Suppressor macrophage (primary cell): ENCODE measurements at places on chromosomes 7 and 10.

- no peak for DNase-seq
These were observed 163.3 kb downstream of the JCAD start for GRCh38 chr10:29896053-29896452.

DNA sequence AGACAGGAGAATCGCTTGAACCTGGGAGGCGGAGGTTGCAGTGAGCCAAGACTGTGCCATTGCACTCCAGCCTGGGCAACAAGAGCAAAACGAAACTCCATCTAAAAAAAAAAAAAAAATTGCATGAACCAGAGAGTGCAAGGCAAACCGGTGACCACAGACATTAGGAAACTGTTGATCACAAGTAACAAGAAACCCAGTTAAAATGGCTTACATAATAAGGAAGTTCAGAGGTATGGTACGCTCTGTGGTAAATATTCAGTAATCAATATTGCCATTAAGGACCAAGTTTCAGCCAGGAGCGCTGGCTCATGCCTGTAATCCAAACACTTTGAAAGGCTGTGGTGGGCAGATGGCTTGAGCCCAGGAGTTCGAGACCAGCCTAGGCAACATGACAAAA is 9.2 kb upstream of the NT5C2 start:
- DNase-seq, result peak; percentile 59

DNA sequence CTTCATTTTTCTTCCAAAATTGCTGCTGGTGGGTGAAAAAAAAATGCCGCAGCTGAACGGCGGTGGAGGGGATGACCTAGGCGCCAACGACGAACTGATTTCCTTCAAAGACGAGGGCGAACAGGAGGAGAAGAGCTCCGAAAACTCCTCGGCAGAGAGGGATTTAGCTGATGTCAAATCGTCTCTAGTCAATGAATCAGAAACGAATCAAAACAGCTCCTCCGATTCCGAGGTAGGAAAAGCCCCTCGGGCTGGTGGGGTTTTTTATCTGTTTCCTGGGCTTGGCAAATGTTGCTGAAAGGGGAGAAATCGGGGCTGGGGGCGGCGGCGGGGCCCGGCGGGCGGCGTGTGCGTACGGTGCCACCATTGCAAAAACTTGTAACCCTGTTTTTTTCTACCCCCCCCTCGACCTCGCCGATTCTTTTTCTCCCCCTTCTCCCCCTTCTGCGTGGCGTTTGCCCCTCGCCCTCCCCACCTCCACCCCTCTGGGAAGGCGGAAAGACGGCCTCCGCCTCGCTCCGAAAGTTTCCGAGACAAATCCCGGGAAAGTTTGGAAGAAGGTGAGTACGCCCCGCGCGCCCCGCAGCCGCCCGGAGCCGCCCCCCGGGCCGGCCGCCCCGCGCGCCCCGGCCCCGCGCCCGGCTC is 789 bp downstream of the TCF7L2 start:
- DNase-seq, result peak; percentile 38

DNA sequence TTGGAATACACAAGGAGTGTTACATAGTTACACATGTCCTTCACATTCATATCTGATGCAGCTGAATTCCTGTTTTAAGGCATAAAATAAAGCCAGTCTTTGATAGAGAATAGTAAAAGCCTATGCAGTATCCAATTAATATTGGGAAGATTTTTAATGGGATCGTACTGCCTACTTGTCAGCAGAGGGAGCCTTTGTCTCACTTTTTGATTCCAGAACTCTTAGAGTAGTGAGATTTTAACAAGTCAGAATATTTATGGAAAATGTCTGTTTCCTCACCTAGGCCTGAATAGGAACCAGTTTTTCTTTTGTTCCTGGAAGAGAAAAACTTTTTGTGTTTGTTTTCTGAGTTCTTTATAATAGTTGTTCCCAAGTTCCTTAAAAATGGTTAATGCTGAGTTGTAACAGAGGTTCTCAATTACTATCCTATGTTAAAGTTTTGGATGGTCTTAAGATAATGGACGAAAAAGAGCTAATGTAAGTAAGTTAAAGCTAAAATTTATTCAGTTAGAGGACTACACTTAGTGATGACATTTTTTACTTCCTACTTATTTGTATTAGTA is 114.0 kb downstream of the BBS9 start:
- DNase-seq, result peak; percentile 19

DNA sequence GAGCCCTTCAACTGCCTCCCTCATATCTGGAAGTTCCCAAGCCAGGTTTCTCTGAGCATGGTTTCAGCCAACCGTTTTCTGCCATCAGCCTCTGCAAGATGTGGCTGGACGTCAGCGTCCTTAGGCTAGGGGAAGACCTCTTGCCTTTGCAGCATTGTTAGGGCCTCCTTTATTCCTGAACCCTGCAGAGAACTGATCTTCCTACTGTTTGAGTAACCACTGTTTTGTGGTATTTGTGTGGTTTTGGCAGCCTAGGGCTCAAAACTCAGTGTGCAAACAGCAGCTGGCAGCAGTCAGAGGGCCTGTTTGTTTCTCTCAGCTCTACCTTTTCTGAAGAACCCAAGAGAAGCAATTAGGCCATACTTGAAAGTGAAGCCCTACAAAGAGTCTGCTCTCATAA is 83.4 kb upstream of the SEMA3E start:
- no peak for DNase-seq
